Pulmonary artery endothelial cell (primary cell): ENCODE measurements at places on chromosomes 2 and 18. TPM values are rescaled to one million over a fixed set of nuclear protein-coding genes. Genes with fewer than 3 reads are reported as not detected.

- DNase-seq, result no peak
These were observed 45.0 kb upstream of the CD28 start for GRCh38 chr2:203661279-203661908.

Gene C2orf15
- total RNA-seq, result 0.07 and 0.28 TPM in 2 replicates

DNA sequence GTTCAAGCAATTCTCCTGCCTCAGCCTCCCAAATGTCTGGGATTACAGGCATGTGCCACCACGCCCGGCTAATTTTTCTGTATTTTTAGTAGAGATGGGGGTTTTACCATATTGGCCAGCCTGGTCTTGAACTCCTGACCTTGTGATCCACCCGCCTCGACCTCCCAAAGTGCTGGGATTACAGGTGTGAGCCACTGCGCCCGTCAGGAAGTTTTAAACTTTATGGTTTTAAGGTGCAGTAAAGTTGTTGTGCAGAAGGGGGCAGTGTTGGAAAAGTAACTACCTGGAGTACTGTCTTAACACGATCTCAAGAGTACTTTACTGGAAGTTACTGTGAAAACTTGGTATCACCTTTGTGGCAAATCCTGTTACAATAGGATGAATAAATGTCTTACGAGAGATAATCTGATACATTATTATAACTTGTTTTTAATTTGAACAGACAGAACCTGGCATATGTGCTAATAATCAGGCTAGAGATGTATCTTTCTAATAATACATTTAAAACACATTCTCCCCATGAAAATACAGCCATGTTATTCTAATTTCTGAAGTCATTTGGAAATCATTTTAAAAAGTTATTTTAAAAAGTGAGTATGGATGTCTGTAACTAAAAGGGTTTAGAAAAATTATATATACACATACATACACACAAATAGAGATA lies 10.8 kb downstream of the SPDYA start:
- no peak for DNase-seq

DNA sequence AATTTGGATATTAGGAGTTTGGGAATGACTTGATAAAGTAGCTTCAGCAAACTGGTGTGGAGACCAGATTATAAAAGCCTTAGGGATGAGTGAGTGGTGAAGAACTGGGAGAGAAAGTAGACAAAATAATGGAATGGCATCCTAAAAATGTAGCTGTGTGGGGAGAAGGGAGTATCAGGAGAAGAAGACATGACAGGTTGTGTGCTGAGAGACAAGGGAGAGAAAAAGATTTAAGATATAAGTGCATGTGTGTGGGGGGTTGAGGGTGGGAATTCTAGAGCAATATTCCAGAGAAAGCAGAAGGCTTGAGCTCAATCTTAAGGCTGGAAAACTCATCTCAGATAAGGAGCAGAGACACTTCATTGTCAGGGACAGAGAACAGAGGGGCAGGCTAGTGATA lies 159.5 kb downstream of the HNMT start:
- no peak for DNase-seq

Gene CARF
- total RNA-seq, result 1.8 and 2.4 TPM in 2 replicates

Gene CHRNG
- total RNA-seq, result not detected in 2 replicates

Gene FEV
- total RNA-seq, result not detected in 2 replicates

DNA sequence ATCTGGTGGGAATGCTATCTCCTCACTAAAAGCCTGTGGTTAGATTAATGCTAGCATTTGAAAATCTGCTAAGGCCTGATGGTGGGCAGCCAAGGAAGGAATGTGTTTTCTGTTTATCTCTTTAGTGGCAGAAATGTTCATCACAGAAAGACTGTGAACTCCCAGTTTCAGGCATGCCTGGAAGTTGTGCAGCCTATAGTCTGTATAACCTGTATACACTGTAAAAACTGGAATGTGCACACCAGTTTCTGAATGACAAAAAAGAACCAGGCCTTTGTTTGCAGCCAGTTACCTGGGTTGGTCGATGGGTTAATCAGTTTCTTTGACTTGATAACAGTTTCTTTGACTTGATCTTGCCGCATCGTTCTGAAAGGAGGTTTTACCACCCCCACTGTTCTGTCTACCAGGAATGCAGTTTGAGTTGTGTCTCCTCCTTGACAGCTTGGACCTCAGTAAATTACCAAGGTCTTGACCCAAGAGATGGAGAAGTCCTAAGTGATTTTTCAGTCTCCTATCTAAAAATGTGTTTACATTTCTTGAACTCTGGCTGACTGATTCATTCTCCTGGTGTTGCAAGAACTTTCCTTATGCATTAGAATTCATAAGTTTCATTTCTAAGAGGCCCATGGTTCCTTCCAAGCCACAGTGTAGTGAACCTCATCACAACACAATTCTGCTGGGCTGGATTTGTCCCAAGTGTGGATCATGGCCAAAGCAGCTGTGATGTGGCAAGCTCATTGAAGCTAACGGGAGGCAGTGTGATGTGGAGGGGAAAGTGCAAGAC lies 62.2 kb downstream of the KIAA2012 start:
- no peak for DNase-seq

- no peak for DNase-seq
These were observed 35.5 kb upstream of the PTMA start for GRCh38 chr2:231672617-231673347.
